ENCODE measurements at places on chromosomes 2 and 18.

GRCh38 chr18:36095936-36096519 is 28.7 kb upstream of the RPRD1A start:
- peak; percentile 70 for DNase-seq

- DNase-seq = no peak
Measured at GRCh38 chr2:241695651-241696050, 6.2 kb upstream of the ING5 start.

GRCh38 chr2:154556146-154556545 is 142.3 kb upstream of the KCNJ3 start:
- DNase-seq = no peak

- no peak for DNase-seq
Measured at GRCh38 chr18:23279931-23280330, 144.6 kb downstream of the CABLES1 start.
